ENCODE measurements at places on chromosomes 6 and 20.

DNA sequence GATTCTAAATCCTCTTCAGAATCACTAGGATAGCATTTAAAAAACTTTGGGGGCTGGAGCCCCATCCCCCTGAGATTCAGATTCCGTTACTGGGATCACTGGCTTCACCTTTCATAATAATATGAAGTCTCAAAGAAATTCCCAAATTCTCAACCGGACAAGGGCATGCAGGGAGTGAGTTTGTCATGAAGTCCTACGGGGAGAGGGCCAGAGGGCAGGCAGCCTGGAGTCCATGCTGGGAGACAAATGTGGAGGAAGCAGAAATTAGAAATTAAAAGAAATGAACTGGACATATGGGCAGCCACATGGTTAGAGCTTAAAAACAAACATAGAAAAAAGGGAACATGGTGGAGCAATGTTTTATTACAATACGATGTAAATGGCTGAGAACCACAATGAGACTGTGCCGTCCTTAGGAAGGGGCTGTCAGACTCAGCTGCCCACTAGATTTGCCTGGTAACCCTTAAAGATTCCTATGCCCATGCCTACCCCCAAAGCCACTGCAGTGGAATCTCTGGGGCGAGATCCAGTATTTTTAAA, 142.6 kb downstream of the CEBPB start:
- no peak for DNase-seq

DNA sequence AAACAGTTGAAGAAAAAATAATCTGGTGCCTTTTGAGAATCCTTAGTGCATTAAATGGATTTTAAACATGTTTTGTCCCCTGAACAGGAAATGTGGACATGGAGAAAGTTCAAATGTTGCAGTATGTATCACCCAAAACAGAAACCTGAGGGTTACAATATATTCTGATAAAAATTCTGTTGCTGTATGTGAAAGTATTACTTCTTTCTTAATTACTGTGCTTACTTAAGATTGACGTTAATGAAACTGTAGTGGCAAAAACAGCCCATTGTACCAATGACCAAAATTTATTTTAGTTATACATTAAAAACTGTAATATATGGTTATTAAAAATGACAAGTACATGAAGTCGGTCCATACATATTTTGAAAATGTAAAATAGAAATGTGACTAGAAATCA, 100.6 kb downstream of the PRDM1 start:
- DNase-seq: no peak

- DNase-seq: no peak
These were observed 66.7 kb downstream of the SMOC2 start for GRCh38 chr6:168507730-168508129.

DNA sequence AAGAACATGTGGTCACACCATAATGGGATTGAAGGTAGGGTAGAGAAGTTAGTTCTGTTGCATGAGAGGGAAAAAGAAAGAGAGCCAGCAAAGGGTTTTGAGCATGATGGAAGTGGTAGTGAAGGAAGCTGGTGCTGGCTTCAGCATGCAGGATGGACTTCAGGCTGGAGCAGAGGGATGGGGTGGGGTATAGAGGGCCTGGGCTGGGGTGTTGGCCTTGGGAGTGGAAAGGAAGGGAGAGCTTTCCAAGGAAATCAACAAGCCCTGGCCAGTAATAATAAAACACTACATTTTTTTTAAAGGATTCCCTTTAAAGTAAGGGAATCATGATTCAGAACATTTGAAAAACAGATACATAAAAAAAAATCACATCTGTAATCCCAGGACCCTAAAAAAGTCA, 61.2 kb downstream of the LAMA4 start:
- no peak for DNase-seq

DNA sequence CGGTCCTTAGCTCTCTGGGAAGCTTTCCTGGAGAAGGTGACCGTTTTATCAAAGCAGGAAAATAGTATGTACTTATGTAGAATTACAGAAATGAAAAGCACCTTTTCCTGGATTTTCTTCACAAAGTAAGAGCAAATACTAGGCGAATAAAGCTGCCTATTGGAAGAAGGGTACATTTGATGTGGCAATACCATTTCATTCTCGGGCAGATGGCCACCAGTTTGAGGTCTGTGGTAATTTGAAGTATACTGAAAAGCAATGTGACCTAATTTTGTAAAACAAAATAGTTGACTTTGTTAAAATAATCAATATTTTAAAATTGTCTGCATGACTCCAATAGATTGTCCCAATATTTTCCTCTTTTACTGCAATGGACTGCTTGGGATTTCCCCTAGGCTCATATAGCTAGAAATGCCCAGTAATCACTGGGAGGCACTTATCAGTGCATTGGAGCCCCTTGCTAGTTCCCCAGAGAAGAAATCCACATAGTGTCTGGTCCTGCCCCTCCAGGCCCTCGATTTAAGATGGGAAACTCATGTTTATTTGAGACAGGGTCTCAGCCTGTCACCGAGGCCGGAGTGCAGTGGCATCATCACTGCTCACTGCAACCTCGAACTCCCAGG, 7.4 kb upstream of the UTRN start:
- DNase-seq: no peak

GRCh38 chr6:17710331-17710730, 3.6 kb upstream of the NUP153 start:
- no peak for DNase-seq

- no peak for DNase-seq
These were observed 28.2 kb downstream of the VPS52 start for GRCh38 chr6:33243476-33243875.

GRCh38 chr6:148851683-148852556, 105.1 kb downstream of the UST start:
- DNase-seq: no peak

- no peak for DNase-seq
These were observed 25.4 kb downstream of the ZNF311 start for GRCh38 chr6:28979679-28980078.

- no peak for DNase-seq
These were observed 28.3 kb downstream of the SLC2A4RG start for GRCh38 chr20:63767886-63768285.

GRCh38 chr6:137973201-137973600, 106.1 kb downstream of the TNFAIP3 start:
- DNase-seq: no peak

GRCh38 chr6:150354754-150355571, 13.8 kb upstream of the IYD start:
- no peak for DNase-seq

DNA sequence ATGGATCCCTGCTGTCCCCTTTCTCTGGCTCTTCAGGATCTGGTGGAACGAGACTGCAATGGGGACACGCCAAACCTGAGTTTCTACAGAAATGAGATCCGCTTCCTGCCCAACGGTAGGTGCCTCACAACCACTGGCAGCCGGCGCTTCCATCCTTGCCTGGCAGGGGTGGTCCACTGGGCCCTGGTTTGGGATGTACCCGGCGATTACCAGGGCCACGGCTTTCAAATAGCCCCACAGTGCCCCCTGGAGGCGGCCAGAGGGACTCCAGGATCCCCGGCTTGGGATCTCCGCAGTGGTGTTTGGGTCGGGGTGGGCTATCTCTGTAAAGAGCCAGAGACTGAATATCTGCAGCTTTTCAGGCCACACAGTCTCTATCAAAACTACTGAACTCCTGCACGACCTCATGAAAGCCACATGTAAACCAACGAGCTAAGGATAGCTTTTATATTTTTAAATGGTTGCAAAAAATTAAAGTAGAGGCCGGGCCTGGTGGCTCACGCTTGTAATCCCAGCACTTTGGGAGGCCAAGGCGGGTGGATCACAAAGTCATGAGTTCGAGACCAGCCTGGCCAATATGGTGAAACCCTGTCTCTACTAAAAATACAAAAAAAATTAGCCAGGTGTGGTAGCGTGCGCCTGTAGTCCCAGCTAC, 3.7 kb downstream of the OGFR start:
- no peak for DNase-seq

Measured in epithelial cell of proximal tubule (primary cell).